ENCODE measurements at places on chromosomes 3 and 15.
A peak's percentile ranks its signal among the peaks of the same experiment; 100 is the strongest.

DNA sequence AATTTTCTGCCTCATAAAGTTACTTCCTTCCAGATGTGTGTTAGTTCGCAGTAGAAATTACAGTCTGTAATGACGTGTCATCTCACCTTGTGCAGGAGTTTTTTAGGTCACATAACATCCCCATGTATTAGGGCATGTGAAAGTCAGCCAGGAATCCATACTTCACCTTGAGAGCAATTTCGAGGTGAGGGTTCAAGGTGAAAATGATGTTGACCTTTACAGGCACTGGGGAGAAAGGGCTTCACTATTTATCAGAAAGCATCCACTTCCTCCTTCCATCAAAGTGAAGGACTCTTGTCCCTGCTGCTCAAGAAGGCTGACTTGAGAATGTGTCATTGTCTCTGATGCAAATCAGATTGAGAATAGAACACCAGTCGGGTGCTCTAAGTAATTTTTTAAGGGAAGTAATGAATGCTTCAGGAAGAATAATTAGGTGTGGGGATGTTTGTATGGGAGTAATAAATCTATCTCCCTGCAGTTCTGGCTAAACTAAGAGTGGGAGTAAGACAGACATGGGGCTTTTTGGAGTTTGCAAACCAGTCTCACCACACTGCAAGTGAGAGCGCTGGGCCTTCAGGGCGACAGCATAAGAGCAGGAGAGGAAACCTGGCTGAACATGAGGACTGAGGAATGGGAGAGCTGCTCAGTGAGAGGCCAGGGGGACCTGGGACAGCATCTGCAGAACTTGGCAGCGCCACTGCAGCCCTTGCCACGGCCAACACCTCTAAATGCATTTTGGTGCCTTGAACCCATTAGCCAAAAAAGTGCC, 85.9 kb upstream of the IL12A start:
- peak; percentile 45 for DNase-seq

DNA sequence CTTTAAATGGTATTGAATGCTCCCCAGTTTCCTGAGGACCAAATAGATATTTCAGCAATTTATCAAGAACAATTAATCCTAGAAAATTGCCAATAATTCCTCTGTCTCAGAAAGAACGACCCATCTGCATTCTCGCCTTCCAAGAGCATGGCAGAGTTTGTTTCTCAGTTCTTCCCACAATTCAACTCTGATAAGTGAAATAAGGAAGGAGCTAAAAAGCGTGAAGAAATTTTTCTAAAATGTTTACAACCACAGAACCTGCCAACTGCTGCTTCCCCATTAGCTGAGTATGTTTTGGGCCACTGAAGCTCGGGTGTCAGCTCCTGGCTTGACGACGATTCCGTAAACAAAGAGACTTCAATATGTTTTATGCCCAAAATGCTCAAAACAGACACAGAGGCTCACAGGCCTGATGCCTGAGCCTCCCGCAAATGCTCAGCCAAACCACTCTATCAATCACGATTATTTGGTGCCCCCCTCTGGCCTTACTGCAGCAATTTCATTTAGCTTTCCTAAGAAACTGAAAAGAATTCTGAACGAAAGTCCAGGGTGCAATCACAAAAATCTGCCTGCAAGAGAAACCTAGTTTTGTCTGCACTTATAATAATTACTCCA, 259.2 kb upstream of the CCDC54 start:
- peak; percentile 23 for DNase-seq

DNA sequence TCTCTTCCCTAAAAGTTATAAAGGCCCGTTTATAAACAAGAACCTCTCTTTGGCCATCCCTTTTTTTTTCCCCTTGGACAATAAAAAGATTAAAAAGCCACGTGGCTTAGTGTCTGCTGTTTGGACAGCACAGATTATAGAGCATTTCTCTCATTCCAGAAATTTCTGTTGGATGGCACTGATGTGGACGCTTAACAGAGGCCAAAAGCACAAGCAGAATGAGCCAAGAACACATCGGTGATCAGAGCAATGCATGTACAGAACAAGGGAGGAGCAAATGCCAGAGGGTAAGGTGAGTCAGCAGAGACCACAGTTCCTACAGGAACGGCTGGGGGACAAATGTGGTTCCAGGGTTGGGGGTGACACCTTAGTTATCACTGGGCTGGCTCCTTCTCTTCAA, 30.3 kb upstream of the CTNNB1 start:
- no peak for DNase-seq

DNA sequence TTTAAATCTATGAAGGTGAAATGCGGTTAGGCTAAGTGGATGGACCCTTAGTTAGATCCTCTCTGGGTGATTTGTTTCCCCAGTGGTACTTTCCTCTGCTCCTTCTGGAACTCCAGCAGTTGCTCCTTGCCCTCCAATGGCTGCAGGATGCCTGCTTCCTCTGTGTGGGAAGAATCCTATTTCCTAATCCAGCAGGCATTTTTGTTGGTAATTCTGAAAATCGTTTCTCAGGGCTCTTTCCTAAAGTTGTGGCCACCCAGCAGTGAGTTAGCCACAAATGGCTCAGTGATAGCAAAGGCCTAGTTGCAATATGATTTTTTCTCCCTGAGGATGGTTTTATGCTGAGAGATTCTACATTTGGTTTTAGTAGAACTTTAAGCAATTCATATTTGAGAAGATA, 332.3 kb upstream of the C2CD4B start:
- no peak for DNase-seq

- DNase-seq = no peak
Observed at GRCh38 chr3:98038286-98038685, 3.2 kb upstream of the GABRR3 start.

GRCh38 chr3:24375947-24376384, 118.7 kb downstream of the THRB start:
- no peak for DNase-seq

- DNase-seq = no peak
Observed at GRCh38 chr3:13113346-13114330, 40.4 kb upstream of the IQSEC1 start.

DNA sequence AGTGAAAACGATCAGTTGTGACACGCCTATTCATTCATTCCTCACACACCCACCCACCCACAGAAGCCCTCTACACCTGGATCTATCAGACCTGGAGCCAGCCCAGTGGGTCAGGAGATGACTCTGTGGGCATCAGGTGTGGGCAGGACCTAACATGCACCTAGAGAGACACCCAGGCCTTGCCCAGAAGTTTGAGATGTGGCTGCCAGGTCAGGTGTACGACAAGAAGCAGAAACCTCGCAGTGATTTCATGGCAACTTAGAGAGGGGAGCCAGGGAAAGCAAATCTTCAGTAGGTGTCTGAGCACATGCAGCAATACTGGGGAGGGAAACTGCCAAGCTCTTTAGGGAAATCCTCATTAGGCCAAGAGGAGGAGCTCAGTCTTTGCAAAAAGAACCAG, 264.7 kb upstream of the ROPN1 start:
- DNase-seq = no peak

- DNase-seq = peak; percentile 36
Observed at GRCh38 chr15:67520321-67521028, 456 bp upstream of the C15orf61 start.

DNA sequence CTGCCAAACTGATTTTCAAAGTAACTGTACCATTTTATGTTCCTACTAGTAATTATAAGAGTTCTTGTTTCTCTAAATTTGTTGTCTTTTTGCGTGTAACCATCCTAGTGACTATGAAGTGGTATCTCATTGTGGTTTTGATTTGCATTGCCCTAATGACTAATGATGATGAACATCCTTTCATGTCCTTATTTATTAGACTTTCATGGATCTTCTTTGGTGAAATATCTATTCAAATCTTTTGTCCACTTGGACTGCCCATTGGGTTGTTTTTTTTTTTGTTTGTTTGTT, 3.6 kb downstream of the OXSR1 start:
- no peak for DNase-seq

GRCh38 chr3:174158674-174159073, 700.5 kb upstream of the NAALADL2 start:
- no peak for DNase-seq
